Cardiac fibroblast (primary cell): ENCODE measurements at places on chromosomes 2 and 18.

DNA sequence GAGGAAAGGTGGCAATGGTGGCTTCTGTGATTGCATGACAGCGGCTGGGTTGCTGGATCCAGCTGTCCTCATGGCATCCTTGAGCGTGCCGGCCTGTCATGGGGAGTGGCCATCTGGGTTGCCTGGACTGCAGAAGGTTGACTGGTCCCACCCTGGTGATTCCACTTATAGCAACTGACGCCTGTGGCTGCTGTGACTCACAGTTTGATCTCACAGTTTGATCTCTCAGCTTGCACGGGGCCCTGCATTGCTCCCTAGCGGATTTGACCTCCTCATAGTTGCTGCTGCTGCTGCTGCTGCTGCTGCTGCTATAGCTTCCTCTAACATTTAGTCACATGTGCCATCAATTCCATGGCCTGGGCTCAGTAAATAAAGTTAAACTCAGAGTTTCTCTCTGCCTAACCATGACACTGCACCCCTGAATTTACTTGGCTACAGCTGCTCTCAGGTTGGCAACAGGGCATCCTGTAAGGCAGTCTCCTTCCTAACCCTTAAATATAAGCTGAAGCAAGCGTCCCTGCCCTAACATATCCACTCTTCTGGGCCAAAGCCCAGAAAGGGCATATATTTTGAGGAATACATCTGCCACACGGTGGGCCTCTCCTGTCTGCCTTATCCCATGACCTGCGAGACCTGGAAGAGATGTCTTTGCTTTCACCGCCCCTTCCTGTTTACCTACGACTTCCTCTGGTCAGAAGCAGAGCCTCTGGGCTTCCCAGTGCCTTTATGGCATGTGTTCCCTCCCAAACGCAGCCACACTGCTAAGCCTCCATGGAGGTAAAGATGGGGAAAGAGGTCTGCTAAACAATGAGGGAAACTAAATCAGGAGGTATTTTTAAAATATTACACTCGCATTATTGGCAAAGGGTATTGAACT, 37.8 kb upstream of the CCDC150 start:
- peak; percentile 96 for DNase-seq

GRCh38 chr18:58213440-58213839, 169.4 kb downstream of the NEDD4L start:
- peak; percentile 64 for DNase-seq

GRCh38 chr2:100643906-100644501, 81.2 kb downstream of the PDCL3 start:
- DNase-seq, result no peak

DNA sequence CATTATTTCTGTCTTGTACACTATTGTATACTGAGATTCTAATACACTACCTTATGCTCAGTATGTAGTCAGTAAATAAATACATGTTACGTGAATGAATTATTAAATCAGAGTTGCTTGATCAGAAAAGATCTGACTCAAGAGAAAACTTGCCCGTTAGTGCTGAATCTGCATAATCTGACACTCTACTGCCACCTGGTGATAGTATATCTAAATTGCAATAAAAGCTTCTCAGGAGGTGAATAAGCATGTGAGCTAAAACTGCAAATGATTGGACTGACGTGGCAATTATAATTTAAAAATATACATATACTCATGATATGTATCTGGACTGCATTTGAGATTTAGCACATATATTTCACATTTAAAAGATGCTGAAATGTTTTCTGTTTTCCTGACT, 70.4 kb downstream of the KIAA1328 start:
- no peak for DNase-seq

DNA sequence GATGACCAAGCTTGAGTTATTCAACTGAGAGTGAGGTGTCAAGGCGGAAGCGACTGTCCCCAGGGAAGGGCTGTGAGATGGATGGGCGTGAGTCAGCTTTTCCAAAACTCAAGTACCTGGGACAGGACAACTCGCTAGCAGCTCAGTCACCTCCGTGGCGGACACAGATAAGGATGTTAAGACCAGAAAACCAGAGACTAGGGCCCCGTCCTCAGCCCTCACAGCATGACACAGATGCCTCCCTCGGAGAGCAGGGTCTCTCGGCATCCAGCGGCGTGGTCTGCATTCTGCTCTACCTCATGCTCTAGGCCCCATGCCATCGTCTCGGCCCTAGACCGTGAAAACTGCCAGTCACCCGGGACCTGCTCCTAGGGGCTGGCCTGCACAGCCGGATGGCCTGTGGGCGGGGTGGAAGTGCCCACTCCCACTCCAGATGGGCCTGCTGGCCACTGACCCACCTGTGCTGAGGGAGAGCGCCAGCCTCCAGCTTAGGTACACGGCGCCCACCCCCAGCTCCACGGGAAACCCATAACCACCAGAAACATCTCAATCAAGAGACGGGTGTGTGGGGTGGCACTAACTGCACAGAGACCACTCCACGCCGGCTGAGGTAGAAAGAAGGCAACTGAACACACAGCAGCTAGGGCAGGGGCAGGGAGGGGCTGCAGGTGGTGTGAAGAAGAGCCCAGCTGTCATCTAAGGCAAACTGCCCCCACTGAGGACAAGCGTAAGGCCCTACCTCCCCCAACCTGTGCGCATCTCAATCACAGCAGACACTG, 39.8 kb downstream of the ANO7 start:
- DNase-seq, result no peak

DNA sequence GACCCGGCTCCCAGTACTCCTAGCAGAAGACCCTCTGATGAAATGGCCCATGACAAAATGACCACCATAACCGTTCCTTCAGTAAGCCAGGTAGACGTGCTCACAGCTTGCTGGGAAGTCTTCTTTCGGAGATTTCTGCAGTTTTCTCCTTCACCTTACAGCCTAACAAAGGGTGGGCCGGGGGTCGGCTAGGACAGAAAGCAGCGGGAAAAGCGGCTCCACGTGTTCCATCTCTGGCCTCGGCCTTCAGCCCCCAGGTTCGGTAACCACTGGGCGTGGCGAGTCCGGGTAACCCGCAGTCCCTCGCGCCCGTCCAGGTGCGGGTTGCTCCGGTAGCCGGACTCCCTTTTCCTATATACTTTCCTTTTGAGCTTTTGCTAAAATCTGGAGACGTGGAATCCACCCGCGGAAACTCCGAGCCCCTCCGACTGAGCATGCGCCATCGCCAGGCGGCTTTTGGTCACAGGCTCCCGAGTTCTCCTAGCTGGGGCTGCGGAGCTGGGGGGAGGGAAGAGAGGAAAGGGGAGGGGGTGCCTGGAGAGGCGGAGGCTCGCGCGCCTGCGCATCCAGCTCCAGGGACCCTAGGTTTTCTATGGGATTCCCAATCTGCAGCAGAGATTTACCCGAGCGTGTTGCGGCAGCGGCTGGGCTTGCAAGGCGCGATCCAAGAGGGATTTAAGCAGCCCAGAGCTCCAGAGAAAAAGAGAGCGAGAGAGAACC, at the start of gene VSNL1:
Gene VSNL1, plus strand, starts transcription at position 604 of the 720 bp plus-strand sequence. CDS start 51,379 bp downstream, outside the sequence.
- DNase-seq, result peak; percentile 39

DNA sequence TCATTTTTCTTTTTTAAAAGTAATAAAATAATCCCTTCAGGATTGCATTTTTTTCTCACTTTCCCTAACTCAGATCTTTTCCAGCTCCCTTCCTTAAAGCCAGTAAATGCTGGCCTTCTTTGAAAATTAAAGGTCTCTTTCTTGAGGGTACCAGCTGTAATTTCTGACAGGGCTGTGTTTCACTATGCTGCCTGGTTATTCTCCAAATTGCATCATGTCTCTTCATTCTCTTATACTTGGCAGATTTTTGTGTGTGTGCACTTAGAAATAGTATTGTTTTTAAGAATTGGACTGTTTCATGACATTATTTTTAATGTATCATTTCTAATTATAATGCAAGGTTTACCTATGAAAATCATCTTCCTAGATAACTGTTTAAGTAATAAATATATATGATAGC, 72.0 kb upstream of the EPB41L5 start:
- no peak for DNase-seq

- no peak for DNase-seq
These were observed 13.0 kb downstream of the CXCR4 start for GRCh38 chr2:136104977-136105376.

- no peak for DNase-seq
These were observed 101.5 kb downstream of the SGPP2 start for GRCh38 chr2:222525811-222526210.

DNA sequence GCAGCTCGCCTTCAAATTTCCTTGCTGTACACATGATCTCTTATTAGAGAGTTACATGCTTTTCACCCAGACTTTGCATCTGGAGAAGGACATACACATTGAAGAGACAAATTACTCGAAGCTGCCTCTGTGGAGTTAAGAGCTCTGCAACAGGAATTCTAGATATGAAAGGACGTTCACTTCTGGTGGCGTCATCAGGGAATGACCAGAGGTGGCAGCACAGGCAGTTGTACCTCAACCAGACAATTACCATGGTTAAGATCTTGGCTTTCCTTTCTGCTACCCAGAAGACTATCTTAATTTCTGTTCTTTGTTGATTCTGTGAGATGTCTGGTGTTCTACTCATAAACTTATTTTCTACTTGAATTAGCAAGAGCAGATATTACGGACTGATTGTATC, 39.1 kb upstream of the MC4R start:
- DNase-seq, result no peak
